ENCODE measurements at places on chromosomes 7 and 10. TPM values are rescaled to one million over a fixed set of nuclear protein-coding genes. Genes with fewer than 3 reads are reported as not detected.

DNA sequence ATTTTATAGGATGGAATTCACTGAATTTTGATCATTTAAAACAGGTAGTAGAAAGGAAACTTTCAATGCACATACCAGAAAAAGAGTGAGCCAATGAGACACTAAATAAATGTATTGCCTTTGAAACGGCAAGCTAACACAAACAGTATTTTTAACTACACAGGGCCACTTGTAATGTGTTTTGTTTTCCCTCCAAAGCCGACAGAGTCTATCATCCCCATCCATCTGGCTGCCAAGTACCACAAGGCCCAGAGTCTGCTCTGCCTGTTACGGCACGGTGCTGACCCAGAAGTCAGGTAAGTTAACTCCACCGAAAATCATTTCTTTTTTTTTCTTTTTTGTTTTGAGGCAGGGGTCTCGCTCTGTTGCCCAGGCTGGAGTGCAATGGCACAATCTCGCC, 1.5 kb downstream of the ANKRD61 start:
- DNase-seq = peak; percentile 24
- H3K27ac ChIP-seq = no peak overlapping the region
- H3K4me3 ChIP-seq = no peak overlapping the region
- peaks cover 2% of the 10 kb centered on the region for H3K36me3 ChIP-seq

DNA sequence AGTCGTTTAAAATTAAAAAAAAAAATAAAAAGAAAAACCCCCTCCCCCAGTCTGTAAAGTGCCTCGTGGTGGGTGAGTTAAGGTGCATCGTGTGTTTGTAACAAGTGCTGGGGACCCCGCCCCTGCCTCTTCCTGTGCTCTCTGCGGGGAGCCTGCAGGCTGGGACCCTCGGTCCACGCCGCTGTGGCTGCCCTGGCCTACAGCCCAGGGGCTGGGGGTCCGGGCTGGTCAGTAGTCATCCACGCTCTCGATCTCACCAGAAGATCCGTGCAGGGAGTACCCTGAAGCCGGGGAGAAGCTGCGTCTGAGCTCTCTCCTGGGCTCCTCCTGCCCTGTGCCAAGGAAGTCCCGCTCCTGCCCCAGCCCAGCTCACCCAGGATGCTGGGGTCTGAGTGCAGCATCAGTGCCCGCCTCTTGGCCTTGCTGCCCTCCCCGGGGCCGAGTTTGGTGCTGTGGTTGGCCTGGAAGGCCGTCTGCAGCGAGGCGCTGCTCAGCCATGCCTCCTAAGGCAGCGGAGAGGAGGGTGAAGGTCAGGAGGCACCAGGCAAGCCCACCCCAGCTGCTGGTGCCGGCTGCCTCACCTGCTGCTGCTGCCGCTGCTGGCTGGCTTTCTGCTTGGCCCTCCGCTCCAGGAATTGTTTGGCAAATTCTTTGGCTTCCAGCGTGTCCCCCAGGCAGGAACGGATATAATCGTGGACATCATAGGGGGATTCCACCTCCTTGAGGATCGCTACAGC, 8.1 kb downstream of the GNB2 start:
- H3K36me3 ChIP-seq = peaks cover 13% of the 10 kb centered on the region
- no peaks in the 10 kb centered on the region for H3K4me1 ChIP-seq
- no peak overlapping the region for H3K27ac ChIP-seq
- DNase-seq = no peak
- no peak overlapping the region for H3K4me3 ChIP-seq

ZCCHC24 gene
- 42.2 TPM for polyA plus RNA-seq

DNA sequence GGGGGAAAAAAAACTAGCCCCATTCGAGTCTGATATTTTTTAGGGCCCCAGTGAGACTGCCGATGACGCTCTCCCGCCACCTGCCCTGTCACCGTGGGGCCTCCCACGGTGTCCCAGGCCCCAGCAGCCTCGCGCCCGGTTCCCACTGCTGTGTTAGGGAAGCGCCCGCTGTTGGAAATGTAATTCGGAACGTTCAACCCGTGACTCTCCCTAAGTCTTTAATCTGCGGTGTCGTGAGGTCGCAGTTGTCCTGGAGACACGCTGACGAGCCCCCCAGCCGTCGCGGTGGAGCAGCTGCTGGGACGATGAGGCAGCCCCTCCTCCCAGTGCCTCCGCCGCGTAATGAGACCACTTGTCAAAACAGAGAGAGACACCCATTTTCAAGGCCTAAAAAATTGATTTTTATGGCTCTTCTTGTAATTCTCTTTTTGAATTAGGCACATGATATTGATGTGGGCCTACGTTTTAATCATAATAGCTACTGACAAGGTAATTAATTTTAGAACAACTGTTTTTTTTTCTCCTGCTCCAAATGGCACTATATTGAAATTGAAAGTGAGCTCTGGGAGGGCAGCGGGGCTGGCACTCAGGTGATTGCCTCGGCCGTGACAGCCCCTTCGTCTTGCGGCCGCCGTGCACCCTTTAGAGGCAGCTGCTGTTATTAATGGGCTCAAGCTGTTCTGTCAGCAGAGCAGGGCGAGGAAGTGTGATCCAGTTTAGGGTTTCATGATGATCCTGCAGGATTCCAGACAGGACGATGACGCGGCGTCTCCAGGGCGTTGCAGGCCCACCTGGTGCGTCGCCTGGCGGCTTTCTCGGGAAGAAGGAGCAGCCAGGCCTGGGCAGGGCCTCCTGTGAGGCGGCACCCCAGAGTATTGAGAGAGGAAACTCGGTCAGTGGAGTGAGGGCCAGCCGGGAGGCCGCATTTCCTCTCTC, 63.3 kb downstream of the NKX6-2 start:
- no peaks in the 10 kb centered on the region for H3K4me1 ChIP-seq
- no peaks in the 10 kb centered on the region for H3K36me3 ChIP-seq
- no peak overlapping the region for H3K27ac ChIP-seq
- H3K27me3 ChIP-seq = no peaks in the 10 kb centered on the region
- no peak for DNase-seq

AZGP1 gene
- 0.13 TPM for polyA plus RNA-seq

GRCh38 chr10:32132357-32132946, 76.2 kb upstream of the KIF5B start:
- H3K27ac ChIP-seq = no peak overlapping the region
- no peaks in the 10 kb centered on the region for H3K27me3 ChIP-seq
- no peak overlapping the region for H3K4me3 ChIP-seq
- H3K36me3 ChIP-seq = no peaks in the 10 kb centered on the region
- DNase-seq = no peak
- H3K4me1 ChIP-seq = no peaks in the 10 kb centered on the region

DNA sequence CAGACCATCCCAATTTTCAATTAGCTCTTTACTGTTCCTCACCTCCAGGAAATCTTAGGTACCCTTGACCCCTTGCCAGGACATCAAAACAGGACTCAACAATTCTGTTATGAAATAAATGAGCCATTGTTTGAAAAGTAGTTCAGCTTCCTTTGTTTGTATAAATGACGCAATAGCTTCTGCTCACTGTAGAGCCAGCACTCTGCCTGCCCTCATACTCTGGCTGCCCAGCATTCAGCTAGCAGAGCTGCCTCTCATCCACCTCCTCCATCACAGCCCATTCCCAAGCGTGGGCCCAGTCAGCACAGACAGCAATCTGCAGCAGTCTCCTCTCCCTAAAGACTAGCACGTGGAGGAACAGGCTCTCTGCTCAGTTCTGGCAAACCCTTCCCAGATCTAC, 478.6 kb downstream of the GRID1 start:
- DNase-seq = no peak
- no peaks in the 10 kb centered on the region for H3K27me3 ChIP-seq
- H3K4me1 ChIP-seq = no peaks in the 10 kb centered on the region
- H3K4me3 ChIP-seq = no peak overlapping the region
- no peak overlapping the region for H3K27ac ChIP-seq
- no peaks in the 10 kb centered on the region for H3K36me3 ChIP-seq

SLC25A28 gene
- 40.4 TPM for polyA plus RNA-seq

DNA sequence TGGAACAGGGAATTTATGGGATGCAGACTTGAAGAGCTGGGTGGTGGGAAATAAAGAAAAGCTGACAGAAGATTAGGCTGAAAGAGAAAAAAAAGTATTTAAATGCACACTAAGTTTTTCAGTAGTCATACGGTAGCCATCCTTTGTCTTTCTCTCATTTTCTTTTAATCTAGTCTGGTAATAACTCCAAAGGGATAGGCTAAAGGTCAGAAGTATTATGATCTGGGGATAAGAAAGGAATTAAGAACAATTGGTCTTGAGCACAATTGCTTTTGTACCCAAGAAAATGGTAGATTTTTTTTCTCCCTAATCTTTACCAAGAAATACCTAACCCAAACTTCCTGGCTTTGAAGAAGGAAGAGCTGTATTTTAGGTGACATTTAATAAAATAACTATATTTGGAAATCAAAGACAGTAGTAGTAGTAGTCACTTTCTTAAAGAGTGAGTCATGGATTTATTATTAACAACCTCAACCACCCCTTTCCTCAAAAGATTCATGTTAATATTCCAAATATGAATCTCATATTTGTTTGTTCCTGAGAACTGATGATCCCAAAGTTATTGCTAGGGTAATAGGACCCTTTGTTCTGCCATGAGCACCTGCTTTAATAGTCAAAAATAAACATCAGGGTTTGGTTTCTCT, 120.2 kb upstream of the ODAD2 start:
- H3K4me3 ChIP-seq = no peak overlapping the region
- no peaks in the 10 kb centered on the region for H3K27me3 ChIP-seq
- no peaks in the 10 kb centered on the region for H3K36me3 ChIP-seq

- H3K4me1 ChIP-seq = no peaks in the 10 kb centered on the region
- no peak overlapping the region for H3K27ac ChIP-seq
- no peaks in the 10 kb centered on the region for H3K27me3 ChIP-seq
Measured at GRCh38 chr10:31972519-31973041, 43.9 kb upstream of the ARHGAP12 start.

DNA sequence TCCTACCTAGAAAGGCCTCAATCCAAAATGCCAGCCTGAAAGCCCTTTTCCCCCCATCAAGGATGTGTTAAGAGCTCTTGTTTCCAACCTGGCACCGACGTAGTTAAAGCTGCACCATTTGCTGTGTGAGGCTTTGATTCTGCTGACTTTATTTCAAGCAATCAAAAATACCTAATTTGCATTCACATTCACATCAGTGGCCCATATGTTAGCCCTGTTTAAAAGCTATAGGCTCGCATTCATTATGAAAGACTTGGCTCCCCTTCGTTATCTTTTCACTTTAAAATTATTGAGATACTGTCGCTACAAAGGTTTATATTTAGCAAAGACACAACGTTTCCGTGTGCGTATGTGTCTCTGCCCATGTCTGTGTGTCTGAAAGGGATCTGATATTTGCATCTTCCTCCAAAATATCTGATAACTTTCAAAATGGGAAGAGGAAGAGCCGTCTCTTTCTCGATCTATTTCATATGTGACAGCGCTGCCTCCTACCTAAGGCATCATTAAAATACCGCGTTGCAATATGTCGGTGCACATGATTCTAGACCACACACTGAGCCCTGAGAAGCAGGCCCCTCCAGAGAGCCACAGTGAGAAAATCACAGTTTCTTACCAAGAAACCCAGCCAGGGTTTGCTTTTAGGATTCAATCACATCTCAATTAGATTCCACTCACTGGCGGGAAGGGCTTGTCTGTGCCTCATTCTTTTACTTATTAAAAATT, 57.1 kb upstream of the ITPRID1 start:
- H3K36me3 ChIP-seq = no peaks in the 10 kb centered on the region
- no peaks in the 10 kb centered on the region for H3K27me3 ChIP-seq
- H3K27ac ChIP-seq = no peak overlapping the region
- no peaks in the 10 kb centered on the region for H3K4me1 ChIP-seq
- DNase-seq = no peak

DNA sequence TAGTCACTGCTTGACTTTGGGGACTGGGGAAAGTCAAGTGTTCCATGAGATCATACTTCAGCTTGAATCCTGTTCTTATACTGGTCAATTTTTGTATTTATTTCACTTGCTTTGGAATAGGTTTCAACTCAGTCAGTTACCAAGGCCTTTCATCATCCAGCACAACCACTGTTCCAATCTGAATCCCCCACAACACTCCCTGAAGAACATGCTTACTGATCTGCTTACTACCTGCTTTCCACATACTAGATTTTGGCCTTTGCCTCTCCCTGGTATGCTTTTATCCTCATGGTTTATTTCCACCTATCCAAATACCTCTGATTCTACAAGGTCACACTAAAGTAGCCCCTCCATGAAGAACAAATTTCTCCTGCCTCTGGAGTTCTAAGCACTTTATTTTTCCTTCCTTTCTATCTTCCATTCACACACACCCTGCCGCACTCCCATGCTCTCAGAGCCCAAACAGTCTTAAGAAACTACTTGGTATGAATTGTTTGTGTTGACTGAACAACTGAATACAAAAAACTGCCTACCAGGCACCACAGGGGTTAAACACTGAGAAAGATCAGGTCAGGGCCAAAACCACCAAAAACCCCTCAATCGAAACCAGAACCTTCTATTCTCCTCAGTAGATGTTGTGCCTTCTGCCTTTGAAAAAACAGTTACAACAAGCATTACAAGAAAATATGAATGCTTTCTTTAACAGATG, 178.1 kb downstream of the AVL9 start:
- no peaks in the 10 kb centered on the region for H3K27me3 ChIP-seq
- H3K36me3 ChIP-seq = no peaks in the 10 kb centered on the region
- H3K4me3 ChIP-seq = no peak overlapping the region
- DNase-seq = no peak
- H3K27ac ChIP-seq = no peak overlapping the region

NANOS1 gene
- polyA plus RNA-seq = 1.3 TPM

GRCh38 chr10:127069436-127069835, 127.0 kb downstream of the INSYN2A start:
- no peaks in the 10 kb centered on the region for H3K4me1 ChIP-seq
- no peak overlapping the region for H3K27ac ChIP-seq
- H3K4me3 ChIP-seq = no peak overlapping the region

DNA sequence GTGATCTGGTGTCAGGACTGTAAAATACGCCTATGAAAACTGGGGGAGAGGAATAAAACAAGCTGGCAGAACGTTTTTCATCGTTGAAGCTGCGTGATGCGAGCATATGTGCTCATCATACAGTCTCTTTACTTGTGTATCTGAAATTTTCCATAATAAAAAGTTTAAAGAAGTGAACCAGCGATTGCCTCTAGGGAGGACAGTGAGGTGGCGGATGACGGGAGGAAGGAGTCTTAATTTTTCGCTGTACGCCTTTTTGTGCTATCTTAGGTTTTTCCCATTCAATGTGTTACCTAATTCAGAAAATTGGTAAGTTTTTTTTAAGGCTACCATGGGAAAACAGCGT, 891 bp upstream of the WAPL start:
- H3K4me1 ChIP-seq = no peaks in the 10 kb centered on the region
- no peaks in the 10 kb centered on the region for H3K36me3 ChIP-seq
- no peak overlapping the region for H3K4me3 ChIP-seq
- DNase-seq = no peak

UPK3BL2 gene
- 27.5 TPM for polyA plus RNA-seq

- H3K27me3 ChIP-seq = no peaks in the 10 kb centered on the region
- H3K36me3 ChIP-seq = no peaks in the 10 kb centered on the region
- no peaks in the 10 kb centered on the region for H3K4me1 ChIP-seq
- no peak for DNase-seq
Measured at GRCh38 chr10:69317626-69318105, 39.4 kb downstream of the HK1 start.

- H3K4me3 ChIP-seq = no peak overlapping the region
- no peaks in the 10 kb centered on the region for H3K4me1 ChIP-seq
- H3K27me3 ChIP-seq = no peaks in the 10 kb centered on the region
- no peak overlapping the region for H3K27ac ChIP-seq
Measured at GRCh38 chr10:128570319-128570995, 444.2 kb upstream of the MKI67 start.

- no peak overlapping the region for H3K4me3 ChIP-seq
- H3K4me1 ChIP-seq = no peaks in the 10 kb centered on the region
- H3K27me3 ChIP-seq = no peaks in the 10 kb centered on the region
Measured at GRCh38 chr7:50335795-50336754, 31.6 kb downstream of the IKZF1 start.

DYNC1I1 gene
- 7.4 TPM for polyA plus RNA-seq

- H3K27ac ChIP-seq = no peak overlapping the region
- peaks cover 11% of the 10 kb centered on the region for H3K4me1 ChIP-seq
- H3K4me3 ChIP-seq = no peak overlapping the region
- no peaks in the 10 kb centered on the region for H3K27me3 ChIP-seq
Measured at GRCh38 chr10:122033224-122033926, 44.4 kb downstream of the TACC2 start.

PTEN gene
- 26.8 TPM for polyA plus RNA-seq

EMX2 gene
- not detected for polyA plus RNA-seq

DBNL gene
- 91.6 TPM for polyA plus RNA-seq

All from aorta (tissue), 5 donors.